Fibroblast of pulmonary artery (primary cell): ENCODE measurements at places on chromosomes 2 and 18.

GRCh38 chr18:70489986-70490933 is 201.4 kb downstream of the SOCS6 start:
- DNase-seq = peak; percentile 74

GRCh38 chr2:121478996-121479745 is 51.5 kb upstream of the RNU4ATAC start:
- DNase-seq = no peak

GRCh38 chr18:10901329-10901728 is 248.0 kb downstream of the PIEZO2 start:
- DNase-seq = no peak

DNA sequence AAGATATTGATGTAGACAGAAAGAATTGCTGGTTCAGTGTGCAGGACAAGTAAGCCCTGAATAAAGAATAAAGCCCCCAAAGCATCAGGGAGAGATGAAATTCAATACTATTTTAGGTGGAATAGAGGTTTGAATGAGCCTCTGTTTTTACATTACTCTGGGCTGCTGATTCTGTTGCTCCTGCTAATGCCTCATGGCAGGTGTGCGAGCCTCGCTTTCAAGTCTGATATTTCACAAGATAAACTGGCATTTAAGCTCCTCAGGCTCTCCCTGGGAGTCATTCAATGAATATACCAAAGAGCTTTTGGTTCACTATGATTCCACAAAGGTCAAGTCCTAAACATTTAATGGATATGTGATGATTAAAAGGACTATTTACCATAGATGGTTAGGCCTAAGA is 601.0 kb upstream of the SLC39A10 start:
- no peak for DNase-seq

- DNase-seq = peak; percentile 60
Measured at GRCh38 chr2:47208852-47209606, 53.9 kb upstream of the STPG4 start.
